CD4-positive, alpha-beta T cell treated with Interferon gamma for 1 hour (primary cell): ENCODE measurements at places on chromosomes 7 and 10.

- DNase-seq = no peak
These were observed 29.1 kb upstream of the DGKB start for GRCh38 chr7:14931511-14932215.

DNA sequence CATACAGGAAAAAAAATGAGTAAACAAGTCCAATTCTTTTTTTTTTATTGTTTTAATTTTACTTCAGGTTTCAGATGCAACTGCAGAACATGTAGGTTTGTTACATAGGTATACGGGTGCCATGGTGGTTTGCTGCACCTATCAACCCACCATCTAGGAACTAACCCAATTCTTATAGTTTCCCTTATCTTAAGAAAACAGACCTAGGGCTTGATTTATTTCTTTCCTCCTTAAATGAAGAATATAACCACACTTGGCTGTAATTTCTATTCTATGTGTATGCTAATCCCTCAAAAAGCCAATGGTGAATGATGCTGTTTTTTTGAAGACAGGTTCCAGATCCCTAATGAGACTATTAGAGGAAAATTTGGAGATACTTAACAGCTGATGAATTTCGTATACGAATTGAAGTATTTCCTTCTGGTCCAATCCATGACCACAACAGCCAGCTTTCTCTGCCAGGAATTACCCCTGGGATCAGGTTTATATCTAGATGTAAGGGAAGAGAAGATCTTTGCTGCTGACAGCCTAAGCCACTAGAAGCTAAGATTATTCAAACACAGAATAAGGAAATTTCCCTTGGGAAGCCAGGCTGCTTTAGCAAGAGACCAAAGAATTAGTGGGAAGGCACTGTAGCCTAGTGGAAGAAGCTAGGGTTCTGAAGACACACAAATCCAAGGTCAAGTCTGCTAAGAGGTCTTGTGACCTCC lies 115.8 kb downstream of the INHBA start:
- DNase-seq = no peak

GRCh38 chr7:157514306-157514705 lies 177.5 kb downstream of the DNAJB6 start:
- no peak for DNase-seq

GRCh38 chr7:1899196-1899595 lies 229.1 kb downstream of the ELFN1 start:
- DNase-seq = no peak

- DNase-seq = no peak
These were observed 60.9 kb downstream of the SLC35B4 start for GRCh38 chr7:134255814-134256213.

DNA sequence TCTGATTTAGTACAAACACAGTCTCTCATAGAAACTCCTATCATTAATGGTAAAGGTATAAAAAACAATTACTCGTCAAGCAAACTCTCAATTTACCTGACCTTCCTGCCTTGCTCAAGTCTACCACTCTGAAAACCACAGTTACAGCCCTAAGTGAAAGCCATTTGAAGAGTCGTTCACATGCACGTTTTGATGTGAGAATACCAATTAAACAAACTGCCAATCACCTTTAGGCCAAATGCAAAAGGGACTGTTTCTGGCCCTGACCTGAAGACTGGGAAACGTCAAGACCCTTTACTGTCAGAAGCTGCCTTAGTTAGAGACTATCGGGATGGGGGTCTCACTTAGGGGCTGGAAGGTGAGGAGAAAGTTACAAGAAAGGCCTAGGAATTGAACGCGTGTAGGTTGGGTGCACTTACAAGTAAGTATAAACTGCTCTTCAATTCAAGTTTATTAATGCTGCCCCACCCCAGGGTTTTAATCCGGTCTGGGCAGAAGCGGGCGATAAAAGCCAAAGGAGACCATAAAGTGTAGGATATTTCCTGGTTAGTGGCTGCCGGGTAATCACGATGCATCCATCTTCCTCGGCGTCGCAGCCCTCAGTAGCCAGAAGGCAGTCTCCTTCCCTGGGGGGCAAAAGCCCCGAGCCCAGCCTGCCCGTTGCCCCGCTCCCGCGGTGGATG lies 935 bp downstream of the TM9SF3 start:
- DNase-seq = peak; percentile 6

GRCh38 chr7:158827411-158828132 lies 1.7 kb downstream of the ESYT2 start:
- peak; percentile 24 for DNase-seq

GRCh38 chr10:86938260-86938659 lies 19.2 kb downstream of the MMRN2 start:
- DNase-seq = no peak

DNA sequence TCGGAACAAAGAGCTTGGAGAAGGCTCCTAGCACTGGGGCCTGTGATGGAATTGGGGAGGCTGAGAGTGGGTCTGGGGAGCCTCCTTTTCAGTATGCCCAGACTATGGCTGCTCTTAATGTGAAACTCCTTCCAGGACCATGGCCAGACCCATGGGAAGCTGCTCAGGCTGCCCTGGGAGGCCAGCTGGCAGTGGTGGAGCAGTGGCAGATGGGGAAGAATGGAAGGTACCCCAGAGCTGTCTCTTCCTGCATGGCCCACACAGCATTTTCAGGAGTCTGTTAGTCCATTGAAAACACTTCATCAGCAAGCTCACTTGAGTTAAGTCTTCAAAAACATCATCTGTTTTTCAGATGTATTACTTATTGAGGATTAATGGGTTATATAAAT lies 18.5 kb downstream of the NACAD start:
- no peak for DNase-seq

- DNase-seq = no peak
These were observed 65.0 kb downstream of the SVIL start for GRCh38 chr10:29569795-29570194.

- DNase-seq = no peak
These were observed 23.4 kb upstream of the RELN start for GRCh38 chr7:104012835-104013234.
